Activated naive CD4-positive, alpha-beta T cell treated with anti-CD3 and anti-CD28 coated beads, Interleukin-2, amount 50 U/mL, for 72 hours (primary cell): ENCODE measurements at places on chromosomes 2 and 18. TPM values are rescaled to one million over a fixed set of nuclear protein-coding genes. Genes with fewer than 3 reads are reported as not detected.

FOXI3 gene
- total RNA-seq = not detected

TRIB2 gene
- total RNA-seq = 7.7 TPM

LAMA3 gene
- total RNA-seq = 0.07 TPM

NPHP1 gene
- total RNA-seq = 1.8 TPM

ARL5A gene
- total RNA-seq = 64.5 TPM

ABCG5 gene
- not detected for total RNA-seq

STAT1 gene
- 230 TPM for total RNA-seq

TGFA gene
- total RNA-seq = 1.8 TPM

CNTNAP5 gene
- total RNA-seq = not detected

CERS6 gene
- 15.0 TPM for total RNA-seq

CXCR1 gene
- not detected for total RNA-seq

ANKRD29 gene
- not detected for total RNA-seq

CASP8 gene
- 74.3 TPM for total RNA-seq
